CD4-positive, alpha-beta memory T cell (primary cell): ENCODE measurements at places on chromosomes 1 and 21.
A peak's percentile ranks its signal among the peaks of the same experiment; 100 is the strongest.

DNA sequence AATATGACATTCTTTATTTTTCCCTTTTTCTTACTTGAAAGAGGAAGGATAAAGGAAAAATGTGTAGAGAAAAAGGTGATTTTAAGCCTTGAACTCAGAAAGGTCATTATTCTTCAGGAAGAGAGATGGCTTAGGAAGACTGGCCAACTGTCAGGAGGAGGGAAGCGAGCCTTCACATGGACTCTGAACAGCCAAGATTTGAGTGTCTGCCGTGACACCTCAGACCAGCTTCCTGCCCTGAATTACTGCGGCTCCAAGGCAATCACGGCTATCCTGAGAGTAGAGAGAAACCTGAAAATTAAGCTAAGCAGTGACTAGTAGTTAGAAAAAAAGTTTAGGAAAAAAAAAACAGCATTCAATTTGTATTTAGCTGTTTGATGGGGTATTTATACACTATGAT is 314.7 kb downstream of the KCNH1 start:
- no peak for DNase-seq

DNA sequence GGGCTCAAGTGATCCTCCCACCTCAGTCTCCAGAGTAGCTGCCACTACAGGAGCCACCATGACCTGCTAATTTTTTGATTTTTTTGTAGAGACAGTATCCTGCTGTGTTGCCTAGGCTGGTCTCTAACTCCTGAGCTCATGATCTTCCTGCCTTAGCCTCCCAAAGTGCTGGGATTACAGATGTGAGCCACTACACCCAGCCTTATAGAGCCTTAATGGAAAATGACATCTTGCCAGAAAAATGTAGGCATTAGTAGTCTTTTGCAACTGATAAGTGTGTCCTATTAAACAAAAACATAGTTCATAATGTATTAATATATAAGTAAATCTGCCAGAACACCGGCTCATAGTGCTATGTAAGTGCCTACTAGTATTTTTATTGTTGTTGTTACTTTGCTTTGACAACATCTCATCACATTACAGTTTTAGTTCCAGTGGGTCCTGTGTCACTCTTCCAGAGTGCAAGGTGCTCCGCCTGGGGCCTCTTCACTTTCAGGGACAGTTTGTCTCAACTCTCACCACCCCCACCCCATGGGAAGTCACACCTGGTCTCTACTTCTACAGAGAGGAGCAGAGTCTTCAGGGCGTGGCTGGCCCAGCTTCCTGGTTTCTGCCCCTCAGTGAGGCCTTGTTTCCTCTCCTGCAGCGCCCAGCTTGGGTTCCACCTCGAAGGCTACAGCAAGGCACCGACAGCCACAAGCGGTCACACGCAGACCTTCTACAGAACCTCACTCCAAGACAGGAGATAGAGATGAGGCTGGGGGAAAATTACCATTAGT is 30.1 kb downstream of the RHOU start:
- DNase-seq: peak; percentile 13

DNA sequence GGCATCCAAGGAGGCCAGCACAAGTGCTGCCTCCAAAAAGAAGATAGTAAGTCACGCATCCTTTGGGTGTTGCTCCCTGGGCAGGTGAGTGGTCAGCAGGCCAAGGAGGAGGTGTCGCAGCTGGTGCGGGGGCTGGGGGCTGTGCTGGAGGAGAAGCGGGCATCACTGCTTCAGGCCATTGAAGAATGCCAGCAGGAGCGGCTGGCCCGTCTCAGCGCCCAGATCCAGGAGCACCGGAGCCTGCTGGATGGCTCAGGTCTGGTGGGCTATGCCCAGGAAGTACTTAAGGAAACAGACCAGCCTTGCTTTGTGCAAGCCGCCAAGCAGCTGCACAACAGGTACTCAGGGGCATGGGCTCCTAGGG is 4.3 kb downstream of the TRIM46 start:
- DNase-seq: no peak

DNA sequence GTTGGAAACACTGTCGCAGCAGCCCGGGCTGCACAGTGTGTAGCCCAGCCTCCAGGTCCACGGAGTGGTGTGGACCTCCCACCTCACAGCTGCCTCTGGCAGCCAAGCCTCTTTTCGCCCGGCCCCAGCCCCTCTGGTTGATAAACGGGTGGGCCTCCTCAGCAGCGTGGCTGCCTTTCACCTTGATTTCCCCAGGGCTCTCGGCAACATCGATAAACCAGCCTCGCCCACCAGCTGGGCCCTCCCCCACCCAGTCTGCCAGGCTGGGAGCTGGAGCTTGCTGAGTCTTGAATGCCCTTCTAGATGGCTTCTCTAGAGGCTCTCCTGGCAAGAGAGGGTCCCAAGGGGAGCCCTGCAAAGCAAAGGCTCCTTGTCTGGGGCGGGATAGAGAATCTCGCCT is 31.0 kb upstream of the LHX4 start:
- no peak for DNase-seq

- DNase-seq: peak; percentile 39
Observed at GRCh38 chr1:52697795-52698674, at the start of gene COA7. Gene COA7, minus strand, starts transcription at chr1:52698347. Its CDS starts 21 bp downstream, at chr1:52698326.

- DNase-seq: no peak
Observed at GRCh38 chr21:32371913-32372314, 20.9 kb downstream of the URB1 start.

GRCh38 chr21:44822484-44823178 is 4.8 kb upstream of the SUMO3 start:
- no peak for DNase-seq

GRCh38 chr1:233427907-233428306 is 100.4 kb downstream of the MAP3K21 start:
- no peak for DNase-seq

DNA sequence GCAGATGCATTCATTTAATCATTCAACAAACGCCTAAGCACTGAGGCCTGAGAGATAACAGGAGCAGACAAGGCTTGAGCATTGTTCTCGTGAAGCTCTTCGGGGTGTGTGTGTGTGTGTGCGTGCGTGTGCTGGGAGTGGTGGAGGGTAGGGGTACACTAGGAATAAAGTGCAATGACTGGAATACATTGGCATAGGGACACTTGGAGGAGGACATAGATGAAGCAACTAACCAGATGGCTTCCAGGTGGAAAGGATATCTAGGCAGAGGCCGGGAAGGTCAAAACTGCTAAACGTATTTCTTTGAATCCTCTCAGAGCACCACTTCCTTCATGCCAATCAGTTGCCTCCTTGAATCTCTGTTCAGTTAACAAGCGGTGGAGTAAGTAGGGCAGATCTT is 92.6 kb downstream of the TPR start:
- DNase-seq: no peak

DNA sequence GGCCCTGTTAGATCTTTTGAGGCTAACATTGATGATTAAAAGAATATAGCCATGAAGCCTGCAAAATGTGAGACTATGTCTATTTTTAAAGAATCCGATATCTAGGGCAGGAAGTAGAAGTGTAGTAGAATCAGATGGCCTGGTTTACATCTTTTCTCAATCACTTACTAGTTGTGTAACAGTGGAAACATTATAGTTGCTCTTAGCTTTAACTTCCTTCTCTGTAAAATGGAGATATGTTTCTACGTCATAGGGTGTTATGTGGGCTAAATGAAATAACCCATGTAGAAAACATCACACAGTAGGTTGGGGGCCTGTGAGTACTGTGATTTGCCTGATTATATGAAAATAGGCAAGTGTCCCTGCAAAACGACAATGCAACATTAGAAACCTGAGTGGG is 4.4 kb upstream of the IGFN1 start:
- DNase-seq: no peak

GRCh38 chr1:87973896-87974295 is 645.2 kb downstream of the LMO4 start:
- no peak for DNase-seq

DNA sequence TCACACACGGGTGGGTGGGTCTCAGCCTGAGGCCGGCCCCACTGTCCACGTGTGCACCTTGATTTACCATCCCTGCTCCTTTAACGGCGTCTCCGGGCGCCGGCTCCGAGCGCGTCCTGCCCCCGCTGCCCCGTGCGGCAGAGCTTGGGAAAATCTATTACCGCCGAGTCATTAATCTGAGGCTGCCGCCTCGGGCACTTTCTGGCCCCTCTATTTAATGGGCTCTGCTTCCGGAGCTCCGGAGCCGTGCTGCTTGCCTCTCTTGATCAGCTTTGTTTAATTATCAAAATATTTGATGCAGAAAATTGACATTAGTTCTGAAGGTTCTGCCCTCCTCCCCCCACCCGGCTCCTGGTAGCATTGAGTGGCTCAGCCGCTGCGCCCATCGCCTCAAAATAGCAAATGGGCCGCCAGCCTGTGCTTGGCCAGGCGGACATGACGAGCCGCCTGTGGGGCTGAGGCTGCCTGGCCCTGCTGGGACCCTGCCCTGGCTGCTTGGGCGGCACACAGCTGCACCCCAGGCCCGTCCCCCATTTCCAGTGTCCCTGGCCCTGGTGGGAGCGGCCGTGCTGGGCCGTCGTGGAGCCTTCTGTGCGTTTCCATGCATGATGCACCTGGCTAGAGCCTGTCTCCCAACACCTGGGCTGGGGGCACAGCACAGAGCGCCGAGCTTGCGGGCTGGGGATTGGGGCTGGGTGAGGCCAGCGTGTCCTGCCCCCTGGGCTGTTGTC is 81.6 kb upstream of the TTC34 start:
- DNase-seq: no peak

DNA sequence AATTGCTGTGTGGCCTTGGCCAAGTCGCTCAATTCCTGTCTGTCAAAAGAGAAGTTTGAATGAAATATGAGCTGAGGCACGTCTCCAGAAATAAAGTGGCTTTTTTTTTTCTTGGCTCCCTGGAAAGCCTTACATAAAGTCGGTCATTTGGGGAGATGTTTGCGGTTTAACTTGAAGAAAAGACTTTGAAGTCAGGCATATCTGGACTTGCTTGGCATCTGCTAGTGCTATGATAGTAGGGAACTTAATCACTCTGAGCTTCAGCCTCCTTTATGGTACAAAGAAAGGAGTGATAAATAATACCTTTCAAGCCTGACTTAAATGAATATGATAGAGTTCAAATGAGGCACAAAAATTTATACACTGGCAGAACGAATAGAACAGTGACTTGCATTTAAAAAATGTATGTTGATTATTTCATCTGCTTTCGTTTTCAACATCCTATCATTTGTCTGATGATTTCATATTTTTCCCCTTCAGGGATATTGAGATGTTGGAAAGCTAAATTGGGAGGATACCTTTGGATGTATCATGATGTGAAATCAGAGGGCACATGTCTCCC is 60.2 kb downstream of the FASLG start:
- no peak for DNase-seq
